ENCODE measurements at places on chromosomes 2 and 18.

DNA sequence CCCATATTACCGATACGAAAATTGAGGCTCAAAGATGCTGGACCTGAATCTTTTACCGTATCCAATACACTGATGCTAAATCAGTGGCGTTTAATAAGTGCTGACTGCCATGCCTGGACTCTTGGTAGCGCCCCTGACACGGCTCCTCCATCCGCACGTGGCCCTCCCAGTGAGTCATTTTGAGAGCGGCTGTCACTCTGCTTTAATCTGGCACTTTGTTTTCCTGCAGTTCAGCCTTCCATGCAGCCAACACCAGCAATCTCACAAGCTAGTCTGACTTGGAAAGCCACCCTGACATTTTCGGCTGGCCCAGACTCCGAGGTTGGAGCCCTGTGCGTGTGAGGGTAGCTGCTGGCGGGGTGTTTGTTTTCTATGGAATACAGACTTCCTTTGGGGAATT, 155.1 kb upstream of the LMAN1 start:
- ATAC-seq, result peak; percentile 69

GRCh38 chr2:119349289-119349688, 17.3 kb downstream of the C2orf76 start:
- ATAC-seq, result no peak

DNA sequence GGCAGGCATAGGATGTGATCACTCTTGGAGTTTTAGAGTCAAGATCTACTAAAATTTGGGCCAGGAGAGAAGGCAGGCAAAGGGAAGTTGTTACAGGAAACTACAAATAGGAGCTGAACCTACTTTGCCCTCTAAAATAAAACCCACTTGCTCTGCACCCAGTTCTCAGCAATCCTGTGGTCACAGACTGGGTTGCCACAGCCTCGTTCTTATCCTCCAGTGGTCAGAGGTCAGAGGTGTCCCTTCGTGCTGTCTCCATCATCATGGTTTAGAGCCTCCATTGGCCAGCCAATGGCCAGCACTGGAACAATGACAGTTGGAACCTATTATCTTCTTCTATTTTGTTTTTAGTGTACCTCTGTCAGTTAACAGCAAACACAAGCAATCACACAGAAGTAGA, 90.7 kb upstream of the TNP1 start:
- no peak for ATAC-seq

GRCh38 chr18:63588909-63589308, 1.8 kb downstream of the SERPINB13 start:
- no peak for ATAC-seq

GRCh38 chr2:239687441-239687840, 286.6 kb upstream of the HDAC4 start:
- ATAC-seq, result no peak

GRCh38 chr2:12463189-12463588, 253.5 kb upstream of the TRIB2 start:
- ATAC-seq, result no peak

DNA sequence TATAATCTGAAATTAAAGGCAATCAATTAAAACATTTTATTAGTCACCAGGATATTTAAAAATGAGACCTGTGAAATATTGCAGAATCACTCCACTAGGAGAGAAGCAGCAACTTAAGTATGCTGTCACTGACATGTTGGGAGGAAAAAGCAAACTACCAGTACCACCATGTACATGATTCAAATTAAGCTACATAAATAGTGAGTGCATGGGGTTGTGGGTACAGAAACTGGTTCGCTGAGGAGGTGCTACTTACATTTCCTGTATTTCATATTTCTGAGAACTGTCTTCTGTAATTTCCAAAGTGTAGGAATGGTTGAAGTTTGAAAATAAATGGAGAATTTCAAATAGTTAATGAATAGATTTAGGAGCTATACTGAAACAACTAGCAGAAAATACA, 7.9 kb upstream of the NR4A2 start:
- ATAC-seq, result no peak

- no peak for ATAC-seq
These were observed 49.5 kb upstream of the TBC1D8 start for GRCh38 chr2:101200676-101201075.

DNA sequence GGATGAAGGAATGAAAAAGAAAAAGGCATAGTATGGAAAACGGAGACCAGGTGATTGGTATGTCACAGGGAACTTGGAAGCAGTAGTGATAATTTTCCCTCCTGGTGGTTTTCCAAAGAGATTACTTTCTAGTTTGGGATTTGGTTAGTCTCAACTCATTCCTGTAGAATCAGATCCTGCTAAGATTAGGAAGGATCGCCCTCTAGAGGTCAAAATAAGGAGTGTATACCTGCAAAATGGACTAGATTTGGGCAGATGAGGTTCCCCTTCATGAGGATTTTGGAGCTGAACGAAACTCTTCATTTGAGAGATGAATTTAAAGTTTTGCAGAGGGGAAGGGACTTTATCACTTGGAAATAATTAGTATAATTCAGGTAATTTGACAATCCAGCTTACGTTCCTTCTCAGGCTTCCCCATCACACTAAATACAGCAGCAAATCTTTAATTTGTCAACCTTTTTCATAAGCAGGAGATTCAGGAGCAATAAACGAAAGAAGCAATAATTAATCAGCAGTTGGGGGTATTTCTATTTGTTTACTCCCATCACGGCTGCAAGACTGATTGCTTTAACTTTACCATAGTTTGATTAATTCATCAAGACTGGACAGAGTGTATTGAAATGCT, 65.2 kb downstream of the CCDC195 start:
- ATAC-seq, result no peak

GRCh38 chr18:62399781-62400308, 74.7 kb downstream of the TNFRSF11A start:
- ATAC-seq, result peak; percentile 16

- ATAC-seq, result no peak
These were observed 52.5 kb downstream of the RAB31 start for GRCh38 chr18:9760641-9761040.

GRCh38 chr2:20914771-20915170, 91.9 kb upstream of the LDAH start:
- ATAC-seq, result no peak

DNA sequence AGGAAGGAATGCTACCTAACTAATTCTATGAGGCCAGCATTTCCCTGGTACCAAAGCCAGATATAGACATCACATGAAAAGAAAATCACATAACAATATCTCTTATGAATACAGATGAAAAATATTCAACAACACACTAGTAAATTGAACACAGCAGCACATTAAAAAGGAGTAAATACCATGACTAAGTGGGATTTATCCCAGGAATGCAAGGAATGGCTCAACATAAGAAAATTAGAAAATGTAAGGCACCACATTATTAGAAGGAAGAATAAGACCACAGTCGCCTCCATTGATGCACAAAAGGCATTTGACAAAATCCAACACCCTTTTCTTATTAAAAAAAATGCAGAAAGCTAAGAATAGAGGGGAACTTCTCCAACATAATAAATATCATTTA, 133.9 kb downstream of the TTC32 start:
- ATAC-seq, result no peak

DNA sequence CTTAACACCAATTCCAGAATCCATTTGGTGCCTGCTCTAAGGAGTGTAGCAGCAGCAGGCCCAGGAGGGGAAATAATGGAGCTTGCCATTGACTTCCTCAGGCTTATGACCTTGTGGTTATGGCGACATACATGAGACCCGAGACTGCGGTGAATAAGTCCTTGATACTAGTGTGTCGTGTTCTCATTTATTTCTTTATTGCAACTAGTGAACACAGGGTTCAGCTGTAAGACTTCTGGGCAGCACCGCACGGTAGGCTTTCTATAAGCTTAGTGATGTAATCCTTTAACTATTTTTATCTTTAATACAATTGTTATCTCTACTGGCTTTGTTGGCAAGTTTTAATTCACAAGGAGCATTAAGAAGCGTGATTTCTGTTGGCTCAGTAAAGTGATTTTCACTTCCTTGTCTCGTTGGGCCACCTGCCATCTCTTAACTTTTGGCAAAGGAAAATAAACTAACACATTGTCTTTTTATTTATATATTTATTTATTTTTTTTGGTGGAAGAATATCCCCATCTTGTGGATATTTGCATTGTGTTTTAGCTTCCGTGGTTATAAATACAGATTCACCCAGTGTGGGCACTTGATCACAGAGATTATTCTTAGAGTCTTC, 139.8 kb downstream of the LTBP1 start:
- ATAC-seq, result peak; percentile 41

DNA sequence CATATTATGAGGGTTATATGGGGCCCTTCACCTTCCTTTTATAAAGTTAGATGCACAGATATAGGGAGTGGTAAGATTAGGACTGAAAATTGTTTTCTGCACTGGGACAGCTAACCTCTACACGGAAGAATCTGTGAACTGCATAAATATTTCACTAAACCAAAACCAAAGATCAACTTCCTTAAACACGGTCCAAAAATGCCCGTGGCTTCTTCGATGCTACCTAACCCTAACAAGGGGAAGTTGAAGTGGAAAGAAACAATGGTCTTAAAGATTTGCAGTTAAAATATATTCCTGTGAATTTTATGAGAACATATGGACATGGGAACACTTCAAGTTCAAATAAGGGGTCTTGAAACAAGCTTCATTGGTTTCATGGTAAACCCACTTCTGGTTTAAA, 33.3 kb upstream of the PAX3 start:
- no peak for ATAC-seq

DNA sequence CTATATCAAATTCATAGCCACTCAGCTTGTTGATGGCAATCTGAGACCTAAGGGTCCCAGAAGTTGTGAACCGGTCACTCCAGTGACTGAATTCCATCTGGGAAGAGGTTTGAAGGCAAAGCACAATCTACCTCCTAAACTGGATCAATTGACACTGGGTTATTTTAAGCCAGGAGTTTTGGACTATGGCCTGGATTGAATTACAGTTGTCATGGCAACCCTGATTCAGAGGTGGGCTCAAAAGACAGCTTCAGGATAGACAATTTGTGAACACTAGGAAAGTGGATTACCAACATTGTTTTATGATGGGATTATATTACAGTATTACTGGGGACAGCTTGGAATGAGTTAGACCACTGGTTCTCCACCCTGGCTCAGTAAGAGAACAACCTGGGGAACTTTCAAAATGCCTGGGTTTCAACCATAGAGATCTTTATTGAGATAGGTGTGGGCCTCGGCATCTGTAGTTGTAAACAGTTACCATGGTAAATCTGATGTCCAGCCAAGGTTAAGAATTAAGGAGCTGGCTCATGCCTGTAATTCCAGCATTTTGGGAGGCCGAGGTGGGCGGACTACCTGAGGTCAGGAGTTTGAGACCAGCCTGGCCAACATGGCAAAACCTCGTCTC, 58.8 kb downstream of the MFSD6 start:
- no peak for ATAC-seq

- no peak for ATAC-seq
These were observed 143.7 kb downstream of the MYO5B start for GRCh38 chr18:50051288-50051687.

DNA sequence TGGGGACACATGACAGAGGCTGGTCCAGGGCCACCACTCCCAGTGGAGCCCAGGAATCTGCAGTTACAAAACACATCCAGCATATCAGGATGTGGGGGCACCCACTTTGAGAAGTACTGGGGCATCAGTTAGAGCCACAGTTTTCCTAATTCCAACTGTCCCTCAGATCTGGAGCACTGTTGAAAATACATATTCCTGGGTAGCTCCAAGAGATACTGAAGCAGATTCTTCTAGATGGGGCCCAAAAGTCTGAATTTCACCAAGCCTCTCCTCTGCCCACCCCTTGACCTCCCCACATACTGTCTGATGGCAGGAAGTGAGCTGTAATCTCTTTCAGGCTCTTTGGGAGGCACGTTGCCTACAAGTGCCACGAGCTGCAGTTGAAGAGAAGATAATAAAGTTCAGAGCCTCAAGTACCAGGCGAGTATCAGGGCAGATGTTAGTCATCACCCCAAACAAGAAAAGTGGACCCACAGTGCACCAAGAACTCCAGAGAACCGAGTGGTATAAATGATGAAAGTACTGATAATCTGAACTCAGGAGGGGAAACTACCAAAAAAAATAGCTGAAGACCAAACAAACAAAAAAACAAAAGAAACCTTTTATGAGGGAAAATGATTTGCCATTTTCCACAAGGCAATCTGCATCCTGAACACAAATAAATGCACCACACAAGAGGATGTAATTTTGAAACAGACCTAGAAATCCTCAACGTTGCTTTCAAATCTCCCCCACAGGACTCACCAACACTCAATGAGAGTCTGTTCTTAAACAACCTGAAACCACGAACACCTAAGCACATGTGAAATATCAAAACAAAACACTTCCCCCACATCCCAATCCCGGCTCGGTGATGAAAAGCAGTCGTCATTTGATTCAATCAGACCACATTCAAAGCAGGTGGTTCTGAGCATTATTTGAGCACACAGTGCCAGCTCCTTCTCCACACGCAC, 98.7 kb downstream of the TCF4 start:
- no peak for ATAC-seq

GRCh38 chr2:130376433-130377293, 20.8 kb downstream of the PTPN18 start:
- ATAC-seq, result no peak
